ENCODE measurements at places on chromosomes 4 and X.

DNA sequence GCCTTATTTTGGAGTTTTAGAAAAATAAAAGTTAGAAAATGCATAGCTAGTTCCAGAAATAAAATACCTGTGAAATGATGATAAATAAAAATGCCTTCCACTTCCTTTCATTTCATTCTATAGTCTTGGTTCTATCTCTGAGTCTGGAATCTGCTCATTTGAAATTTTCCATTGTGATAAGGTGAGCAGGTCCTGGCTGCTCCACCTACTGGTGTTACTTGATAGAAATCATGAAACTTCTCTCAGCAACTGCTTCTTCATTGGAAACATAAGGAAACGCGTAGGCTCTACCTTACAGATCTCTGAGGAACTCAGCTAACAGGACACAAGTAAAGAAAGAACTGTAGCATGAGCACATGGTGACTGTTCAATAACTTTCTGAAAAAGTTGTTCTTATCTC lies 141.8 kb downstream of the DCHS2 start:
- no peak for DNase-seq

- DNase-seq = no peak
These were observed 98.9 kb downstream of the CPEB2 start for GRCh38 chr4:15100994-15101695.

- peak; percentile 60 for DNase-seq
These were observed 15.9 kb downstream of the CTAG1A start for GRCh38 chrX:154600759-154601374.

GRCh38 chr4:29540439-29541102 lies 1179.6 kb upstream of the PCDH7 start:
- DNase-seq = no peak

DNA sequence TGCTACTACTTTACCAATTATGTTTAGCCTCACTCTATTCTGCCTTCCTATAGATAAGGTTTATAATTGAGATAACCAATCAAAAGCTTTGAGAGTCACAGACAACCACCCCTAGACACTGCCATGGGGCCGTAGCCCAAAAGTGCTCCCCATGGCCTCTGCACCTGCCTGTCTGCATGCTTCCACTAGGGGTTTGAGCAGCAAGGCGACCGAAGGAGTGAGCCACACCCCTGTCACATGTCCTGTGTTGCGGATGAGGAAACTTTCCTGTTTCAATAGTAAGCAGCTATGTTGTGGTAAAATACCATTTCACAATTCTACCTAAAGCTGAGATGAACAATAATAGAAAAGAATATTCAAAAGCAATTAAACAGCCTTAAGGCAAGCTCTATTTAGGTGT lies 856.0 kb upstream of the FRG1 start:
- no peak for DNase-seq

DNA sequence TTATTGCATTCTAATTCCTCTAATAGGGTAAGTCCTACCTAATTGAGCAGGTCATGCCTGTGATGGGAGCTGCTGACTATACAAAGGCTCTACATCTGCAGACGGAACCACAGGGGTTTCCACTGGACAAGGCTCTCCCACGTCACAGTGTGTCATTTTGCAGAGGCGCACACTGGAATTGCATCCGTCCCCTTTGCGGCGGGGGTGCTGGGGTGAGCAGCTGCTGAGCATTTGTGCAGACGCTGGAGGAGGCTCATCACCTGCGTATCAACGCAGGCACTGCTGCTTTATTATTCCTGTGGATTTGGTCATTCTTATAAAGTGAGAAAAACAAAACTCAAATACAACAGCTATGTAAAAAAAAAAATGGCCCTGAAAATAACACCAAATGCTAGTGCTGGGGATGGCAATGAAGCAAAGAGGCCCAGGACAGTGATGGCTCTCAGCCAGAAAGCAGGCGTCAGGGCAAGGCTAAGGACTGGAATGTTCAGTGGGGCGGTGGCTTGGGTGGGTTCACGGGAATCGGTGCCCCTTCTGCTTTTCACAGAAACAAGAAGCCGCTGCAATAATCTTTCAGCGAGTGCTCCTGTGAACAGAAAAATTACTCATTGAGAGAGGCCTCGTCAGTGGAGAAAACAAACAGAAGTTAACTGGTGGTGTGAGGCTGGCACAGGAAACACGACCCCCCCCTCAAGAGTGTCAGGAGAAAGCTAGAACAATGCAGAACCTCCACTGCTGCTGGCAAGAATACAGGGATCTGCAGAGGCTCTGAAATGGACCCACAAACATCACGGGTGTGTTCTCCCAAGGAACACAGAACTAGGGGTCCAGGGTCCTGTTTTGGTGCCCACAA lies 67.8 kb downstream of the GATB start:
- no peak for DNase-seq
